A549 treated with RU486 at 1 μM for 4 hours (cell line): ENCODE measurements at places on chromosomes 5 and 9. TPM values are rescaled to one million over a fixed set of nuclear protein-coding genes. Genes with fewer than 3 reads are reported as not detected.

Gene ZNF367
- total RNA-seq: 3.3 to 7.3 TPM (median 6.4 TPM) in 5 replicates

Gene PFDN1
- total RNA-seq: 91.6 to 147 TPM (median 95.1 TPM) in 5 replicates

Gene PPIC
- 13.8 to 17.8 TPM (median 15.9 TPM) in 5 replicates for total RNA-seq

Gene HSPB3
- not detected in 5 replicates for total RNA-seq

Gene GPR150
- 0.07 to 0.26 TPM (median 0.19 TPM) in 4 of 5 replicates, not detected in the other for total RNA-seq
